CD4-positive, alpha-beta T cell treated with Interleukin-17A for 1 hour (primary cell): ENCODE measurements at places on chromosomes 11 and 22.

- no peak for DNase-seq
These were observed 5.1 kb downstream of the SYT12 start for GRCh38 chr11:67027943-67028542.

GRCh38 chr11:9691865-9692264 lies 28.0 kb downstream of the SWAP70 start:
- no peak for DNase-seq

- no peak for DNase-seq
These were observed 721.0 kb downstream of the NELL1 start for GRCh38 chr11:21390430-21390829.

DNA sequence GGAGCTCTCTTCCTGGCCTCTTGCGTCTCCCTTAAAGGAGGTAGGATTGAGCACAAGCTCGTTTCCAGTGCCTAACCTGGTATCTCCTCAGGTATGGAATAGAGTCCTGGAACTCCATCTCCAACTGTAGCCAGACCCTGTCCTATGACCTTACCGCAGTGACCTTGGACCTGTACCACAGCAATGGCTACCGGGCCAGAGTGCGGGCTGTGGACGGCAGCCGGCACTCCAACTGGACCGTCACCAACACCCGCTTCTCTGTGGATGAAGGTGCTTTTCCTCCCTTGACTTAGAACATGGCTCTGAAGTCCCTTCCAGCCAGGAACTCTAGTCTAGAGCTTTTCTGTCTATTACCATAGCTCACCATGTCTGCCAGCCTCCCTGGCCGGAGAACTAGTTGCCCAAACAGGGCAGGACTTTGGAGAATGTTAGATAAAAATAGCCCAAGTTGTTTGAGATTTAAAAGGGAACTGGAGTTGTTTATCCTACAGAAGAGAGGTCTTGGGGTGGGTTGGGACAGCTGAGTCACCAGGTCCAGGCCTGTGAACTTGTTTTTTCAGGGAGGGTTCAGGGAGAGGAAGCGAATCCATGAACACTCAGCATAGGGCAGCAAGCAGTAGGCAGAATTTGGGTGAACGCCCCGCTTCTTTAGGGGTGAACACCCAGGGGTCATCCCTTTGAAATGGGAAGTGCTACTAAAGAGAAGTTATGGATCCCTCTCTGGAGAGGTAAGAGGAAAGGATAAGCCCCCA lies 3.3 kb downstream of the IL10RA start:
- no peak for DNase-seq

DNA sequence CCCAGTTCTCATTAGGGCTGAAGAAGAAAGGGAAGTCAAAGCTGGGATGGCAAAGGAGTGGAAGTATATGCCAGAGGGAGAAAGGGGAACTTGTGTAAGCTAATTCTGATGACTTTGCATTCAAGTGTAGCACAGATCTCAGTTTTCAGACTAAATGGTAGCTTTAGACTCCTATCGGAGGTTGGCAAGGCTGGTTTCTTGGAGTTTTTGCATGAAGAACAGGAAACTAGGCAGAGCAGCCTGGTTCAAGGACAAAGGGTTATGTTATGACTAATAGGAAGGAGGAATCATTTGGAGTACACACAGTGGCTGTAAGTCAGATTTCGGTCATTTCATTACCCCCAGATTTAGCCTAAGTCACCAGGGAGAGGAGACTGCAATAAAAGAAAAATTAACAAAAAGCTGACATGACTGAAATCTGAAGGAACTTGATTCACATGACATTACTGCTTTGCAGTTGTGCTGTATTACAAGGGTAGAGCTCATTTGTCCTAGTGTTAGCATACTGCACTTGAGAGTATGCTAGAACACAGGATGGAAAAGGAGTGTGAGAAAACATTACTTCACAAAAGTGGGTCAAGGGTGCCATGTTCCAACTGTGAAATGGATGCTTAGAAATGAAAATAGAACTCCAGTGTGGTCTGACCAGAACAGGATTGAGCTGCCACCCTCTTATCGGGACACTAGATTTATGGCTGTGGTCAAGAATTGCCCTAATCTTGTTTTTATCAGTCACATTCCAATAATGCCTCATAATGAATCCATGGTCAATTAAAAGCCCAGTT lies 23.6 kb downstream of the ADM start:
- DNase-seq: no peak

- no peak for DNase-seq
These were observed 1.3 kb downstream of the DDIAS start for GRCh38 chr11:82902880-82903279.

GRCh38 chr11:45679806-45680205 lies 14.4 kb upstream of the CHST1 start:
- no peak for DNase-seq

- no peak for DNase-seq
These were observed 55.3 kb downstream of the TRMU start for GRCh38 chr22:46390652-46391301.

DNA sequence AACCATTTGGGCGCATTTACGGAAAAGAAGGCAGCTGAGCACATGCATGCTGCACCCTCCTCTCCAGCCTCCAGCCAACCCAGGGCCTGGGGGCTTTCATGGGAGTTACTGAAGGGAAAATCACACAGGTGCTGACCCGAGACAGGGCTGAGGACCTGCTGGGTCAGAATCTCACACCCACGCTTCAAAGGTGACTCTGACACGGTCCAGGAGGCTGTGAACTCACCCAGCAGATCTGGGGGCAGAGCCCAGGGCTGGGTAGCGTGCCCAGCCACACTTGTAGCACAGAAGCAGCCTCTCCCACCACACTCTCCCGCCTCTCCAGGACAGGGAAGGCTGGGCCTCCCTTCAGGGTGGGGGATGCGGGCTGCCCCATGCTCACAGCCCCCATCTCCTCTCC lies 347.6 kb downstream of the CTTN start:
- DNase-seq: no peak

DNA sequence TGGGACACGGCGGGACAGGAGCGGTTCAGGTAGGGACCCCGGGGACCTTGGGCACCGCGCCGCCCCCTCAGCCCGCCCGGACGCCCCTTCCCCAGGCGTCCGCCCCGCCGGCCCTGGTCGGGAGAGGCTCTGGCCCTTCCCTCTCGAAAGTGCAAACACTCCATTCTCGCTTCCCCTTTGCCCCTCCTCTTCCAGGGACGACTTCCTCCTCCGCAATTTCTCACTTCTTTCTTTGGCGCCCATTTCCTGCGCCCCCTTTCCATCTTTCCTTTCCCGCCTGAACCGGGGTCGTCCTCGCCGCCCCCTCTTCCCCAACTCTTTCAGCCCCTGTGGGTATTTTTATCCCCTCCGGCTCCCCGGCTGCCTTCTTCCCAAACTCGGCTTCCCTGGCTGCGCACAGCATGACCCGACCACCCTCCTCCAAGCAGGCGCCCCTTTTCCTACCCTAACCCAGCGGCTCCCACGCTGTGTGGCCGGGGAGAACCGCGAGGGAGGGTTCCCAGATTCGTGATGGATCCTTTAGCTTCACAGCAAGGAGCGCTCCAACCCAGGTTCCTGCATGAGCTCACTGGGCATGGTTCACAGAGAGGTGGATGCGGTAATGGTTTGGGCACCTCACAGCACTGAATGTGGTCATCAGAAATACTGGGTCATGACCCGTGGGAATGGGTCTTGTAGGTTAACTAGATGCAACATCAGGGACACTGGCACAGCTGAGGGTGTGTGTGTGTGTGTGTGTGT lies 689 bp downstream of the RAB39A start:
- no peak for DNase-seq

- no peak for DNase-seq
These were observed 32.2 kb upstream of the AQP11 start for GRCh38 chr11:77557553-77557952.

DNA sequence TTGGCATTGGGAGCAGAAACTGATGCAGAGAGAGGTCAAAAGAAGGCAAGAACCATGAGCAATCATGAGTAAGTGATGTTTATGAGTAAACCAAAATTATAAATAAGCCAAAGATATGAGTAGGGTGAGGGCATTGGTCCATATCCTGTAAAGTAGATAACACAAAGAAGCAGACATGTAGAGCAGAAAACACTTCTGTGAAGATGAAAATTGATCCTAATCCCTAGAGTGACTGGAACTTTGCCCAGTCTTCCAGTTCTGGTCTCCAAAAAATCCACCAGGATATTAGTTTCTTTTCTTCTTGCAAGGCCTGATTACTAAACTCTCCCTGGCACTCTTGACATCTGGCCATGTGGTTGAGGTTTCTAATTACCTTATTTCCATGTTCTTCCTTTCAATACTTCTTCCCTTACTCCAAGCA lies 13.7 kb upstream of the DRD2 start:
- DNase-seq: no peak

GRCh38 chr11:70378506-70379134 lies 19.7 kb upstream of the CTTN start:
- no peak for DNase-seq

- DNase-seq: no peak
These were observed 190.5 kb downstream of the C11orf87 start for GRCh38 chr11:109612496-109612895.

GRCh38 chr11:58503361-58503856 lies 4.5 kb downstream of the OR5B21 start:
- DNase-seq: no peak

DNA sequence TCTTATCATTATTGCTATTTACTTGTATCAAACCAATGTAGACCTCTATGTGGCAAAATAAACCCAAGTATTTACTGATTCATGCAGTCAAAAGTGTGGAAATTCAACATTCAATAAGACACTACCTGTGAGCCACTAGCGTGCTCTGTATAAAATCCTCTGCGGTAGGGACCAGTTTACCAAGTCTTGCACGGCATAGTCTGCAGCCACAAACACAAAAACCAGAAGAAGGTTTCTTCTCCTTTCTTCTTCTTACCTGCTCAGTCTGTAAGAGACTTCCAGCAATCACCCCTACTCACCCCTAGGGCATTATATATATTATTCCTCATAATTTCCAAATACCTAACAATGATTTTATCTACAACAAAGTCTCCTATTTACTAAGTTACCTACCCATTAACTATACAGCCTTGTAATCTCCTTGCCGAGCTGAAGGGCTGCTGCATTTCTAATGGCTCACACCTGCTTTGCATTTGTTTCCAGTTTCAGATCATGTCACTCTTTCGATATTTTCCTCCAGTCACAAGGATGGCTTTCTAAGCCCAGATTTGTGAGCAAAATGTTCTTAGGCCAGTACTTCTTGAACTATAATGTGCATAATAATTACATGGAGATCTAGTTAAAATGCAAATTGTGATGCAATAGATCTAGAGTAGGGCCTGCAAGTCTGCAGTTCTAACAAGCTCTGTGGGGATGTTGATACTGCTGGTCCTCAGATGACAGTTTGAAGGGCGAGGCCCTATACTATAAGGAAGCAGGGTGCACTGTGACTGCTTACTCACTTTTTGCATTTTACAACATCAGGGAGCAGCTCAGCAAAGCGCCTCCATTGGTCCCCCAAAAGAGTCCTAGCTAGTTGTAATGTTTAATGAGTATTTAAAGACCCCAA lies 191.9 kb upstream of the DDI1 start:
- DNase-seq: no peak

DNA sequence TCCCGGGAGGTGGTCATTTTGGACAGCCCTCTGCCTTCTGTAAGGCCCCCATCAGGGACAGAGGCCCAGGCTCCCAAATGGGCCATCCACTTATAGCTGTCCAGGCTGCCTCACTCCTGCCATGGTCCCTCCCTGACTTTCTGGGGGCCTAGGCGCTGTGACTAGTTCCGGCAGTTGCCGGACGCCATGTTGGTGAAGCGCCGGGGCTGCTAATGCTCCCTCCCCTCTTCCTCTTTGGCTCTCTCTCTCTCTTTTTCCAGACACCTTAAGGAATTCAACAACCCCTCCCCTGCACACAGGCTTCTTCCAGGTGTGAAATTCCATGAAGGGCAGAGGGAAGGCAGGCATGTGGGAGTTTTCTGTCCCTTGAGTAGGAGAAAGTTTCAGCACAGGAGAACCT lies 445.6 kb downstream of the SOX6 start:
- DNase-seq: no peak

- DNase-seq: no peak
These were observed 38.6 kb upstream of the SC5D start for GRCh38 chr11:121253951-121254350.

- DNase-seq: no peak
These were observed 181.7 kb upstream of the ZC3H12C start for GRCh38 chr11:109911488-109911887.

DNA sequence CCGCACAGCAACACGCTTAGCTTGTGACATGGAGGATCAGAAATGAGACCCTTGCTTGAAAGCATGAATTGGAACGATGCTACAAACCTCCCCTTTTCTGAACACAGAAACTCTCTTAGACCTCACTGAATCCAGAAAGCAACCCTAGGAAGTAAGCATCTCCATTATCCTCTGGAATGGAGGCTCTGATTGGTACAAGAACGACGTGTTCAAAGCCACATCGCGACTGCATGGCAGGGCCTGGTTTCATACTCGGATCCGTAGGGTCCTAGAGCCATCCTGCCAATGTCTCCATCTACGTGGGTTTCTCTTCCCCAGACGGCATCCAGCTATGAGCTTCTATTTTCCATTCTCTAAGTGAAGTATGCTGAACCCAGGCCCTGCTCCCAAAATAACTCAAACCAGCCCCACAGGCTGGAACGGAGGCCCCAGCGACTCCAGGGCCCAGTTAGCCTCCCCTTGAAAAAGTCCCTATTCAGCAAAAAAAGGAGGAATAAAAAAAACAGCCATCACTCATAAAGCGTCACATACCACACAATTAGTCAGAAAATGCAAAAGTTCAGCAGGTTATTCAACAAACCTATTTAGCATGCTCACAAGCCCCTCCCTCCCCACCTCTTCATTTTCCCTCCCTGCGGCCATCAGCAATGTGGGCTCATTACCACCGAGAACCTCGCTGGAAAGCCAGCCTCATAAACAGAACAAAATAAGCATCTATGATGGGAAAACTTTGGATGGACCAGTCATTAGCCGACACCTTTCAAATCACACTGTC lies 7.1 kb upstream of the MN1 start:
- DNase-seq: no peak

DNA sequence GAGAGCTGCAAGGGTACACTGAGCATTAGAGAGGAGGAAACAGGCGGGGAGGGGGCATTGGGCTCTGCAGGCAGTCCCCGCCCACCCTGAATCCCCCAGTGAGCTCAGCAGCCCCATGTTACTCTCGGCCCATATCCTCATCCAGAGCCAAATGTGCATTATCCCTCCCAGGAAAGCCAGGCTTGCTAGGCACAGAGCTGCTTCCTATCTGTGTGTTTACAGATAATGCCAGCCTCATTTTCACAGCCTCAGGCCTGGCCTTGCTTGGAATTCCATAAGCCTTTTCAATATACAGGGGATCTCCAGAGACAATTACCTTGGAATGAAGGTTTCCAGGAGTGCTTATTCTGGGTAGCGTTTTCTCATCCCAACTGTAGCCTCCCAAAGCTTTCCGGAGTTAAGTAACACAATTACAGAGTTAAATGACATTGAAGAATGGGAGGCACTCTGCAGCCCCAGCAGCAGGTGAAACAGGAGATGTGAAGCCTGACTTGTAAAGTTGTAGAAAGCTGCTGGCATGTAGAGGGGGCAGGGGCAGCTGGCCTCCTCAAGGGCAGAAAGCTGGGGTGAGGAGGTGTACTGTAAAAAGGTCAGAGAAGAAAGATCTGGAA lies 91.5 kb upstream of the TBCEL start:
- no peak for DNase-seq
